ENCODE measurements at places on chromosomes 7 and 10.

GRCh38 chr7:40194745-40195144 lies 59.9 kb downstream of the SUGCT start:
- DNase-seq, result no peak

- DNase-seq, result no peak
These were observed 520.2 kb downstream of the DNAJB6 start for GRCh38 chr7:157856873-157857577.

- no peak for DNase-seq
These were observed 77.7 kb downstream of the CELF2 start for GRCh38 chr10:11095374-11095801.

GRCh38 chr7:135508883-135509588 lies 866 bp downstream of the CNOT4 start:
- DNase-seq, result peak; percentile 50

GRCh38 chr7:24343614-24344013 lies 59.6 kb downstream of the NPY start:
- DNase-seq, result no peak

- no peak for DNase-seq
These were observed 406.5 kb downstream of the PLXNA4 start for GRCh38 chr7:132169730-132170129.

- no peak for DNase-seq
These were observed 9.6 kb upstream of the JAZF1 start for GRCh38 chr7:28190077-28190710.

DNA sequence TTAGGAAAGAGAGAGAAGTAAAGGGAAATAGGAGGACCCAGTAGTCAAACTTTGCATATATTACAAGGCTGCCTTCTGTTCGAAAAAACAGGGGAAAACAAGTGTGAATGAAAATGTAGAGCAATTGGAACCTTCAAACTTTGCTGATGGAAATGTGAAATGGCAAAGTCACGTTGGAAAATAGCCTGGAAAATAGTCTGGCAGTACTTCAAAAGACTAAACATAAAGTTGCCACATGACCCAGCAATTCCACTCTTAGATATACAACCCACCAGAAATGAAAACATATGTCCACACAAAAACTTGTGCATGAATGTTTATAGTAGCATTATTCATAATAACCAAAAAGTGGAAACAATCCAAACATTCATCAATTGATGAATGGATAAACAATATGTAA lies 78.6 kb upstream of the IFRD1 start:
- DNase-seq, result no peak

DNA sequence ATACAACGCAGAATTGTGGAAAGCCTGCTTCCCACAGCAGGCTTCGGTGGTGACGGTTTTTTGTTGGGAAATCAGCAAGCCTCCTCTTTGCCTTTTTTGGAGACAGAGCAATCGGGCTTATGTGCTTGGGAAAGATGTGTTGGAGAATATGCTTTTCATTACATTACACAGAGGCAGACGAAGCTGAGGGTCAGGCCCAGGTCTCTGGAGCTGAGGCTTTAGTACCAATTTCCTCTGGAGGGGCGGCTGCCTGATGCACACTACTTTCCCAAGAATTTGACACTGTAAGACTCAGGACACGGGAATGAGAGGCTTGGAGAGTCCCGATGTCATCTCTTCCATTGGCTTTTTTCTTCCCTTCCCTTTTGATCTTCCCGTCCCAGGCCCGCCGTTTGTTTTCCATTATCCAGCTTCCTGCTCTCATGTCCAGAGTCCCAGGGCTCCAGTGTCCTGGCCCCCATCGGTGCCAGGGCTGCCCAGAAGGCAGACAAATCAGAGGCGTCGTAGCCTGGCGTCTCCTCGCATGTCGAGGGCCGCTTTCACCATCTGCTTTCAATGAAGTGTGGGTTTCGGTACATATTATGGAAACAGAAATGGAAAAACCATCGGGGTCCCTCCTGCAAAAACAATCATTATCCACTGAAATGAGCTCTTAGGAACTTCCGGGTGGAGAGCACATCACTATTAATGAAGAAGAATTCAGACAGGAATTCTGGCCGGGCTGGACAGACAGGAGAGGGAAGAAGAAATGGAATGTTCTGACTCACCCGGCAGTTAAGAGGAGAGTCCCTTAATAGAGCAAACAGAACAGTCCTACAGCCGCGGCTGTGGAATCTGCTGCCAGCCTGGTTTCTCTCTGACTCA lies 123.0 kb upstream of the JCAD start:
- DNase-seq, result no peak

DNA sequence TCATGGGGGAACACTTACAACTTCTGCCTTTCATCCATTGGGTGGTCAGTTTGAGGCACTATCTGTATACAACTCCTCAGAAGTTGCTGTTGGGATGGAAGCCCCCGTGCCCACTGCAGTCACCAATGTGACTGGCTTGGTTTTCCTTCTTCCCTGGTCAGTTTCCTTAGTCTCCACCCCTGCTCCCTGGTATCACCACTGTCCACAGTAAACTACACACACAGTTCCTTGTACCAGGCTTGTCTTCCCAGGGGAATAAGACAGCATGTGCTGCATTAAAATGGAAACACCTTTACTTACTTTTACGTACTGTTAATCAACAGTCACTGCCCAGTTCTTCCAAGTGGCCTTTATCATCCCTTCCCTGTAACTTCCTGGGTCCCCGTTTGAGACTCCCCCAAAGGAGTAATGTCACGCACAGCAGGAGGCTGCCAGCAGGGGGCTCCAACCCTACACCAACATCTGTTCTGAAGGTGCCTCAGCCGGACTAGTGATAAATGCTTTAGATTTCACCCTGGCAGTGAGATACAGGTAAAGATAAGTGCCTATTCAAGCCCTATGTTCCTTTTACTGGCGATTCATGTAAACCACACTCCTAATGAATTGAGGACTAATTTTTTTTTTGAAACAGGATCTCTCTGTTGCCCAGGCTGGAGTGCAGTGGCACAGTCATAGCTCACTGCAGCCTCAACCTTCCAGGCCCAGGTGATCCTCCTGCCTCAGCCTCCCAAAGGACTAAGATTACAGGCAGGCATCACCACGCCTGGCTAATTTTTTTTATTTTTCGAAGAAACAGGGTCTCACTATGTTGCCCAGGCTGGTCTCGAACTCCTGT lies 45.3 kb upstream of the PIK3AP1 start:
- DNase-seq, result peak; percentile 81

- no peak for DNase-seq
These were observed 87.7 kb downstream of the NKX6-2 start for GRCh38 chr10:132698211-132698751.

DNA sequence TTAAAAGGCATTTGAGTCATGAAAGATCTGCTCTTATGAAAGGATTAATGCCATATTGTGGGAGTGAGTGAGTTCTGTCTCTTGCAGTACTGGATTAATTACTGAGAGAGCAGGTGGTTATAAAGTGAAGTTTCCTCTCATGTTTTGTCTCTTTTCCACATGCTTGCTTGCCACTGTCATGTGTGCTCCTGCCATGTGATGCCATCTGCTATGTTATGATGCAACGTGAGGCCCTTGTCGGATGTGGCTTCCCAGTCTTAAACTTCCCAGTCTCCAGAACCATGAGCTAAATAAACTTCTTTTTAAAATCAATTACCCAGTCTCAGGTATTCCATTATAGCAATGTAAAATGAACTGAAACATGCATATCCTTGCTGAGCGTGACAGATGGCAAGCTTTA lies 22.7 kb upstream of the TCTN3 start:
- DNase-seq, result no peak

GRCh38 chr10:110802551-110803238 lies 69.0 kb upstream of the PDCD4 start:
- no peak for DNase-seq

GRCh38 chr10:17954861-17955260 lies 3.1 kb downstream of the SLC39A12 start:
- no peak for DNase-seq

DNA sequence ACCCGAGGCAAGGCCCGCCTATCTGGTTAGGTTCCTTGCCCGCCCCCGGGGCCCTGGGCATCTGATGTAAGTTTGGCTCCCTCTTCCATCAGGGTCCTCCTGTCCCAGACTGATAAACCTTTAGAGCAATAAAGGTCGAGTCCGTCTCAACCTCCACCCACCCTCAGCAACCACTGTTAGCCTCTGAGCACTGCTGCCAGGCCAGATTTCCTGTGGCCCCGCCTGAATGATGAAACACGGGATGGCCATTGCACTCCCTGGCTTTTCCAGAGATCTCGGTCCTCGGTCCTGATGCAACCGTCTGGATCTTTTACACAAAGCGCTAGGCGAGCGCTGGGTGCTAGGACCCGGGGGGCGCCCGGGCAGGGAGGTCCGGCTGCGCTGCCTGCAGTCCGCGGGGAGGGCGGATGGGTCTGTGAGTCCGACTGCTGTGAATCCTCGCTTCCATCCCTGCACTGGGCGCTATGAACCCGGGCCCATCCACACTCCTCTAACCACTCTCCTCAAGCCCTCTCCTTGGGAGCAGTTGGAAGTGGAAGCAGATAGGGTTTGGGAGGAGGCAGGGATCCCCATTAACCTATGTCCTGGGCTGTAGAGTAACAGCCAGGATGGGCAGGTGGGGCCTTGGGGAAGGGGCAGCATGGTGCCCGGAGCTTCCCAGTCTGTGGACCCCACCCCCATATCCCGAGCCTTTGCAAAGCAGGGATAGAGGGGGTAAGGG lies 875 bp upstream of the DDIT4 start:
- DNase-seq, result peak; percentile 88

DNA sequence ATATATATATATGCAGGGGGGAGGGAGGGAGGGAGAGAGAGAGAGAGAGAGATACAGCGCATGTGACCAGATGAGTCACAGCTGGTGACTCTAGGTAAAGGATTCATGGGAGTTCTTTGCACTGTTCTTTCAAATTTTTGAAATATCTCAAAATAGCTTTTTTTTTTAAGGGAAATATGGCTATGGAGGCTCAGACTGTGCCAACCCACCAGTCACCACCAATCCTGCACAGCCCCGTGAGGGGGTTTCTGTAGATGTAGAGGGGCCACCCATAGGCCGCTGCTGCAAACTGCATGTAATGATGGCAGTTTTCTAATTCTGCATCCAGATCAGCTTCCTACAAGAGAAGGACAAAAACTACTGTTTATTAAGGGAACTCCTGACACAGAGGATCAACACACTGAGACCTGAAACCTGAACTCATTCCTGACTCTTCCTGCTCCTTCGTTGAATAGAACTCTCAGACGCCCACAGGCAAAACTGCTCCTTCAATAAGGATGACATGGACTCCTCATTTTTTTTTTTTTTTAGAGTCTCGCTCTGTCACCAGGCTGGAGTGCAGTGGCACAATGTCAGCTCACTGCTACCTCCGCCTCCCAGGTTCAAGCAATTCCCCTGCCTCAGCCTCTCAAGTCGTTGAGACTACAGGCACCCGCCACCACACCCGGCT lies 17.3 kb downstream of the DAGLB start:
- no peak for DNase-seq

DNA sequence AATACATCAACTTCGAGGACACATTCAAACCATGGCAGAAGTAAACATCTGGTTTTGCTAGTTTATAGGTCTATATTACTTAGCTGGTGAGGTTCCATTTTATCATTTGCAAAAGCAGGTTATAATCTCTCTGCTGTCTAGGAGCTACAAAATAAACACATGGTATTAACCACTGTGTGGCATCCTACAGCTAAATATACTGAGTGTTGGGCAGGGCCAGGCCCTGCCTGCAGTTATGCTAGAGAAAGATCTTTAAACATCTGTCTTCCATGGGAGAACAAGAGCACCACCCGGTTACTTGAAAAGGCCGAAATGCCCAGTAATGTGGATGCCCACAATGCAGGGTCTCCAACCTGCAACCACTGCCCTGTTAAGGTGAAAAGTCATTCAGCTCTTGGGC lies 20.6 kb upstream of the FKBP9 start:
- DNase-seq, result no peak

GRCh38 chr7:81404669-81405068 lies 365.2 kb downstream of the HGF start:
- DNase-seq, result no peak

DNA sequence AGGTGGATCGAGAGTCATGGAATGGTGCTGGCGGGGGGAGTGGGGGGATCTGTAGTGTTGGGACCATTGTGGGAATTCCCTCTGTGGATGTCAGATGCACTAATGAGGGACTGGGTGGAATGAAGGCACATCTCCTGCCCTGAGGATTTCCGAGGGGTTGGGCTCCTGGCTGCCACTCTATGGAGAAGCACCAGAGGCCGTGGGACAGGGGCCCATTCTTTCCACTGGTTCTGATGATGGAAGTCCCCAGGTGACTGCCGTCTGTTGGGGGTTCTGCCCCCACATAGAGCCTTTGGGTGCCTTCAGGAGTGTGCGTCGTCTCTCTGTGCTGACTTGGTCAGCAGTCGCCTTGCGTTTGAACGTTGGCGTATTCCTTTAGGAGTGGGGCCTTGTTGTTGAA lies 202.9 kb downstream of the GLRX3 start:
- no peak for DNase-seq

DNA sequence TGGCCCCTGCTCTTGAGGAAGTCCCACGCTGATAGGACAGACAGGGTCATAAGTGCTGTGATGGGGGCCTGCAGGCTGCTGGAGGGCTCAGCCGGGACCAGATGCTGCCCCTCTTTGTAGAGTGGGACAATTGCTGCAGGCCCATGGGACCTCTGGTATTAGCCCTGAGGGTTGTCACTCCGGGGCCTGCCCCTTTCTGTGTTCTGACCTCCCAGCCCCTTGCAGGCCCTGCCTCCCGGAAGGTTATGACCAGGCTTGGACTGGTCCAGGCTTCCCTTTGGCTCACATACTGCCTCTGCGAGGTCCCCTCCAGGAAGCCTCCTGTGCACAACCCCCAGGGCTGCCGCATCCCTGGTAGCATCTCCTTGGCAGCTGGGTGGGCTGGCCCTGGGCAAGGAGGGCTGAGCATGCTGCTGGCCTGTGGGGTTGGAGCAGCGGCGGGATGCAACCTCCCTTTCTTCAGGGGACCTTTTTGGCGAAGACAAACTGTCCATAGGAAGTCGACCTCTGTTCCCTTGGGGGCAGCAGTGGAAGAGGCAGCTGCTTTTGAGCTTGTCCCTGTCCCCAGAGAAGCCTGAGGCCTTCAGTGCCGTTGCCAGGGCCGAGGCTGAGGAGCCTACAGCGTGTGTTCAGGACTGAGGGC lies 8.8 kb downstream of the LIMK1 start:
- DNase-seq, result no peak

- DNase-seq, result no peak
These were observed 91.4 kb downstream of the GPR85 start for GRCh38 chr7:112995059-112995824.

GRCh38 chr10:66637273-66638036 lies 288.4 kb upstream of the LRRTM3 start:
- no peak for DNase-seq

- no peak for DNase-seq
These were observed 37.9 kb upstream of the ANKRD1 start for GRCh38 chr10:90958781-90959180.

- no peak for DNase-seq
These were observed 97.0 kb downstream of the ALOX5 start for GRCh38 chr10:45471059-45471458.

GRCh38 chr7:99013266-99014112 lies 130.4 kb downstream of the SMURF1 start:
- DNase-seq, result no peak

GRCh38 chr10:133132473-133133291 lies 27.3 kb upstream of the KNDC1 start:
- DNase-seq, result no peak

- no peak for DNase-seq
These were observed 64.2 kb downstream of the TAX1BP1 start for GRCh38 chr7:27804139-27804538.
